Right renal pelvis (tissue), 4 donors: ENCODE measurements at places on chromosomes 5 and 9.

GRCh38 chr5:55159763-55160492 lies at the start of gene GPX8:
Gene GPX8 (plus strand): TSS chr5:55160171. CDS start chr5:55160193, 22 bp downstream.
- peak; percentile 87 for DNase-seq

- DNase-seq, result no peak
Measured at GRCh38 chr5:126939887-126940286, 90.5 kb downstream of the MARCHF3 start.

- no peak for DNase-seq
Measured at GRCh38 chr5:43573058-43573457, 16.2 kb upstream of the PAIP1 start.

GRCh38 chr5:16799796-16800195 lies 136.3 kb downstream of the MYO10 start:
- no peak for DNase-seq
